ENCODE measurements at places on chromosomes 7 and 10.

- H3K27ac ChIP-seq: no peak overlapping the region
- no peak for DNase-seq
- no peaks in the 10 kb centered on the region for H3K27me3 ChIP-seq
- peaks cover 3% of the 10 kb centered on the region for H3K36me3 ChIP-seq
- no peak overlapping the region for H3K4me3 ChIP-seq
Observed at GRCh38 chr10:62056219-62056618, 154.7 kb downstream of the ARID5B start.

DNA sequence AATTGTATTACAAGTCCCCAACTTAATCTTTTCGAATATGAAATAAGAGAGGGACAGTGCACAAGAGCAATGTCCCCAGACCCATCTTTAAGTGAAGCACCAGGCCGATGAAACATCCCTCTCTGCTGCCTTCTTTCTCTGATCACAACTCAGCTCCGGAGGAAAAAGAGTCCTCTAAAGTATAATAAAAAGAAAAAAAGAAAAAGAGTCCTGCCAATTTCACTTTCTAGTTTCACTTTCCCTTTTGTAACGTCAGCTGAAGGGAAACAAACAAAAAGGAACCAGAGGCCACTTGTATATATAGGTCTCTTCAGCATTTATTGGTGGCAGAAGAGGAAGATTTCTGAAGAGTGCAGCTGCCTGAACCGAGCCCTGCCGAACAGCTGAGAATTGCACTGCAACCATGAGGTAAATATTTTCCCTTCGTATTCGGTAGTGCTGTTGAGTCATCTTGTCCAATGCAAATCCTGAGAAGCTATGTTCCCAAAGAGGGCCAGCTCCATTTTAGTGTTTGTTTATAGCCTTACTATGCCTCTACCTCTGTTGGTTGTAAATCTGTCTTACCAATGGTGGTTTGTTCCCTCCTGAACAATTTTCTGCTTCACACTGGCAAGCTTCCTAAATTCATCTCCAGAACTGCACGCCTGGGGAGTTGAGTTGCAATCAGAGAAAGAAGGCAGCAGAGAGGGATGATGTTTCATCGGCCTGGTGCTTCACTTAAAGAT, at the start of gene IFIT2:
Gene IFIT2 (plus strand): TSS at position 326 of the 725 bp plus-strand sequence. CDS start 78 bp downstream, at position 404.
- H3K27ac ChIP-seq: 0 out of 2 replicates have a peak within 1 kb of the TSS, but pooled peaks have one; percentile 39
- no peaks in the 10 kb centered on the region for H3K36me3 ChIP-seq
- H3K4me3 ChIP-seq: no peak within 1 kb of the TSS
- H3K4me1 ChIP-seq: peaks cover 16% of the 10 kb centered on the region

GRCh38 chr10:122225330-122225729, 45.8 kb upstream of the BTBD16 start:
- no peak for DNase-seq
- peaks cover 55% of the 10 kb centered on the region for H3K36me3 ChIP-seq
- no peaks in the 10 kb centered on the region for H3K27me3 ChIP-seq

DNA sequence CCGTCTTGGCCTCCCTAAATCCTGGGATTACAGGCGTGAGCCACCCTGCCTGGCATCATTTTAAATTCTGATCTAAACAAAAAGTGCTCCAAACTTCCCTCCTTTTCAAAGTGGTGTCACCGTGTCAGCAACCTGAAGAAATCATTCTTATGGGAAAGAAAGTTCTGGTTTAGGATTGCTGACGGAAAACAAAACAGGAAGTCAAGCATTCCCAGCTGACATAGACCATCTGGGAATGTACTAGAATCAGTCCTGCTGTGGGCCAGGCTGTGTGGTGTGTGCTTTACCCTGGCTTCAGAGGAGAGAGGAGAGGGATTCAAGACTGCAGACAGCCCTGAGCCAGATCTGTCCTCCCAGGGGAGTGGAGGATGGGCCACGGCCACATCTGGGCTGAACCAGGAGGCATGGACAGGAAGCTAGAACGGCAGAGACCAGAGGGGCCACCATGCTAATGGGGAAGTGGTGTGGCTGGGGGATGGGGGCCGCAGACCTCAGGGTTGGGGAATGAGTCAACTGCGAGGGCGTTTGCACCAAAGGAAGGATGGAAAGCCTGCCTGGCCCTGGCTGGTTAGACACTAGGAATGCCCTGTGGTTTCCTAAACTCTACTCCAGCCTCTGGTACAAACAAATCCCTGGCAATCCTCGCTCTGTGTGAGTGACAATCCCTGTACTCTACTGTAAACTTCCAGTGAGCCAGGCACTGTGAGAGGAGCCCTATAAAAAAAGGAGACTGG, 16.7 kb upstream of the CLIP2 start:
- peak overlapping the region; percentile 95 for H3K27ac ChIP-seq
- no peaks in the 10 kb centered on the region for H3K27me3 ChIP-seq
- peaks cover 26% of the 10 kb centered on the region for H3K4me1 ChIP-seq
- H3K4me3 ChIP-seq: no peak overlapping the region
- DNase-seq: peak; percentile 62
- no peaks in the 10 kb centered on the region for H3K36me3 ChIP-seq

GRCh38 chr7:140058517-140058916, 4.2 kb downstream of the PARP12 start:
- H3K27me3 ChIP-seq: peaks cover 29% of the 10 kb centered on the region
- H3K36me3 ChIP-seq: no peaks in the 10 kb centered on the region
- H3K4me1 ChIP-seq: peaks cover 6% of the 10 kb centered on the region

All from WTC11 (cell line).